ENCODE measurements at places on chromosomes 3 and 15.

GRCh38 chr3:177887475-177887874, 648.8 kb upstream of the KCNMB2 start:
- no peak for DNase-seq

- no peak for DNase-seq
Observed at GRCh38 chr3:184352149-184352785, 9.1 kb downstream of the CLCN2 start.

DNA sequence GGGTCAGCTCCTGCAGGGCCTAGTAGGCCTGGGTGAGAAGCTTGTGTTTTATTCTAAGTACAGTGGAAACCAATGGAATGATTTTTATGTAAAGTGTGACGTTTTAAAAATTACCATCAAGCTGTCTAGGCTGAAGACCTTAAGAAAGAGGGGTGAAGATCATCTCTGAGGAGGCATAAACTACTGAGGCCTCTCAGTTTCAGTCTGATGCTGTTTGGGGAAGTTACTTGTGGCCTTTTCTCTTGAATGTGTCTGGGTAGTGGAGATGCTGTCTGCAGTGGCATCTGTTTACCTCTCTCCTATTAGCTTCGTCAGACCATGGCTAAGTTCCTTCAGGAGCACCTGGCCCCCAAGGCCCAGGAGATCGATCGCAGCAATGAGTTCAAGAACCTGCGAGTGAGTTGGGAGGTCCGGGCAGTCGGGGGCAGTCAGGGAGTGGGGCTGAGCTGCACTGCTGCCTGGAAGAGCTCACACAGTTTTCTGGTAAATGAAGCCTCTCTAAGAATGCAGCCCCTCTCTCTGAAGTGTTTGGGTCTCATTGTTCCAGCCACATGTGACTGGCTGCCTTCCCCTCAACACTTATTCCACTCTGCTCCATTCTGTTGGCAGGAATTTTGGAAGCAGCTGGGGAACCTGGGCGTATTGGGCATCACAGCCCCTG, 1.9 kb downstream of the IVD start:
- DNase-seq = no peak

- DNase-seq = no peak
Observed at GRCh38 chr3:42545284-42545900, 36.4 kb downstream of the SEC22C start.

DNA sequence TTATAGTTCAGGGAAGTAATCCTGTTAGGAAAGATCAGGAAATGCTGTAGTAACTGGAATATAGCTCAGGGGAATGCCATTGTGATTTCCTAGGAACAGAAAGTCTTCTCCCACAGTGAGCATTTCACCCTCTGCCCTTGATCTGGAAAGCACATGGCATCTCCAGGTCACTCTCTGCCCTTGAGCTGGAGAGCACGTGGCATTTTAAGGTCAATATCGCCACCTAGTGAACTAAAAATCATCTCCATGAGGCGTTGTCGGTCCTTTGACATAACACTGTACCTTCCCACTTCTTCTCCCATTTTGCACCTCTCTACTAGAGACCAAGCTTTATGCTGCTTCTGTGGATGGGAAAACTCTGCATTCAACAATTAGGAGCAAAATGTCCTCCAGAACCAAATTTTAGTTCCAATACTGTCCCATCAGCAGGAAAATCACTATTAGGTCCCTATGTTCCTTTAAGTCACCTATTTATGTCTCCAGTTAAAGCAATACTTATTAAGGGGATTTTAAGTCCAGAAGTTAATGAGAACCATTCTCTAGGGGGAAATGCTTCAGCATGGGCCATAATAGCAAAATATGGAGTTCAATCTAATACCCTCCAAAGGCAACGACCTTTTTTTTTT, 54.7 kb upstream of the GK5 start:
- DNase-seq = peak; percentile 47

- no peak for DNase-seq
Observed at GRCh38 chr15:40339621-40339945, 1.2 kb downstream of the CCDC9B start.

DNA sequence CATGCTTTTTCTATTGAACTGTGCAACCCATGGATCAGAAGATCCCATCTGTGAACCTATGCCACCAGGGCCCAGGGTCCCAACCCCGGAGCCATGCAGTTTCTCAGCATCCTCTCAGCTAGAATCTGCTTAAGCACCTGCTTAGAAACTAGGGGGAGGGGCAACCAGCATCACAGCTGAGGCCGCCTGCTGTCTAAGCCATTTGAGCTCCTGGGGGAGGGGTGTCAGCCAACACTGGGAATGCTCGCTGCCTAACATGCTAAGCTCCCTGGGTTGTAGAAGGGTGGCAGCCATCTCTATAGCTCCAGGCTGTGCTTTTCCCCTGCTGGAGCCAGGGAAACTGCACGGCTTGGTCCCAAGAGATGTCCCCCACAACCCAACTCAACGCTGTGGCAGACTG, 322.8 kb downstream of the EDEM1 start:
- DNase-seq = no peak
